Psoas muscle (tissue), 8 donors: ENCODE measurements at places on chromosomes 5 and 9.

DNA sequence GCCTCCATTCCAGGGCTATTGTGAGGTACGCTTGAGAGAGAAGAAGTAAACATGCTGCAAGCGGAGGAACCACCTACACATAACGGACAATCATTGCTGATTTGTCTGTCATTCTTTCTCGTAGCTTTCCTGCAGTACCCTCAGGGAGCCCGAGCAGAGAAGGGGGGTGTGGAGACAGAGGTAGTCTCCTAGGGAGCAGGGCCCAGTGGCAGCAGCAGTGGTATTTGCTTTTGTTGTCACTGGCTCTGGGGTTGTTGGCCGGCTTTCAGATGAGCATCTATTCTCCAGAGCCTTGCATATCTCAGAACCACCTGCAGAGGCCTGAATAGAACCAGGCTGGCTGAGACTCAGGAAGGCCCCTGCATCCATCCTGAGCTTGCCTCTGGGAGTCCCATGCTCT is 19.9 kb downstream of the ENHO start:
- no peak for DNase-seq

- peak; percentile 61 for DNase-seq
Observed at GRCh38 chr9:79572608-79573411, 1.0 kb downstream of the TLE4 start.

DNA sequence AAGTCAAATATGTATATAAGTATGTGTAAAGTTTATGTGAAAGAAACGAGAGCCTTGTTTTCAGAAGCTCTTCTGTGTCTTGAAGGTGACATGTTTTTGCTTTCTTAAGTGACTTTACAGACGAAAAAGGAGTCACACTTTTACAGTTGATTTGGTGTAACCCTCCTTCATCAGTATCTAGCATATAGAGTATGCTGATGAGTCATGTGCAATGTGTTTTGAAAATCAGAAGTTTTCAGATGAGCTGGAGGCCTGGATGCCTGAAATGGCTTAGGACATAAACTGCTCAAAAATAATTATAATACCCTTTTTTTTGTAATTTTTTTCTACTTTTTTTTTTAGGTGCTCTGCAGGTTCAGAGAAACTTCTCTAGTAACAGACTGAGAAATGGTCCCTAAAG is 209.5 kb downstream of the CD180 start:
- no peak for DNase-seq

GRCh38 chr9:110334871-110335270 is 2.8 kb downstream of the TXNDC8 start:
- DNase-seq: no peak

DNA sequence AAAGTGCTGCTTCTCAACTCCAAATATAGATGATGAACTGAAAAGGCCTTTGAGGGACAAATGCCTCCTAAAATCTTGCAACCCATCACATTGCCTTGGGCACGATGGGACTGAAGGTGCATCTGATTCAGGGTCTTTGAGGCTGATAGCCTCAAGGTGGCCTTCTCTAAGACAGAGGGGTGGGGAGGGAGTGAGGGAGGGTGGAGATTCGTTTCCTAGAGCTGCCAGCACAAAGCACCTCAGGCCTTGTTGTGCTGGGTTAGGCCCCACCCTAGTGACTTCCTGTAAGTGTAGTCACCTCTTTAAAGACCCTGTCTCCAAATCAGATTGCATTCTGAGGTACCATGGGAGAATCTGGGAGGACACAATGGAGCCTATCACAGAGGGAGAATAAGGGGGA is 57.1 kb downstream of the BARX1 start:
- DNase-seq: no peak

- DNase-seq: no peak
Observed at GRCh38 chr5:178221282-178221681, 11.3 kb downstream of the PHYKPL start.

- no peak for DNase-seq
Observed at GRCh38 chr5:115415143-115415491, 118.7 kb upstream of the CCDC112 start.

DNA sequence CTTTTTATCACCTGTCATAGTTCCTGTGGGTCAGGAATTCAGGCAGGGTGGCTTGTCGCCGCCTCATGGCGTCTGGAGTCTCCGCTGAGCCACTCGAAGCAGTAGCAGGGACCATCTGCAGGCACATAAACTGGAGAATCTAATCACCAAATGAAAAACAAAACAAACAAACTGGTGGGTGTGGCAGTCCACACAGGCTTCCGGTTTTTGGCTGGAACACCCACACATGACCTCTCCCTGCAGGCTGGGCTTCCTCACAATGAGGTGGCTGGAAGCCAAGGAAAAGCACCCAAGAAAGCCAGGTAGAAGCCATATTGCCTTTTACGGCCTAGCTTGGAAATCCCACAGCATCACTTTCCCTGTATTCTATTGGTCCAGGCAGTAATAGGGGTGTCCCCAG is 197.0 kb downstream of the SYK start:
- DNase-seq: no peak

GRCh38 chr5:121862801-121863200 is 11.1 kb downstream of the FTMT start:
- no peak for DNase-seq

DNA sequence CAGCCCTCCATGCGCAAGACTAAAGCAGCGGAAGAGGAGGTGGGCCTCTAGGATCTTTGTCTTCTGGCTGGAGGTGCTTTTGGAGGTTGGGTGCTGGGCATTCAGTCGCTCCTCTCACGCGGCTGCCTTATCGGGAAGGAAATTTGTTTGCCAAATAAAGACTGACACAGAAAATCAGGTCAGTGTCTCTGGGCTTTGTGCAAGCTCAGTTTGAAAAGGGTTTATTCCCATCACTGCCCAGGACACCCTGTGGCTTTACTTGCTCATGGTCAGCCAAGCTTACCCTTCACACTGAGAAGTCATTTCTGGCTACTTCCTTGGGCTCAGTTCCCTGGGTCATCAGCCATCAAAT is 10.5 kb downstream of the SLC2A8 start:
- no peak for DNase-seq

- no peak for DNase-seq
Observed at GRCh38 chr9:79695531-79696175, 123.9 kb downstream of the TLE4 start.

DNA sequence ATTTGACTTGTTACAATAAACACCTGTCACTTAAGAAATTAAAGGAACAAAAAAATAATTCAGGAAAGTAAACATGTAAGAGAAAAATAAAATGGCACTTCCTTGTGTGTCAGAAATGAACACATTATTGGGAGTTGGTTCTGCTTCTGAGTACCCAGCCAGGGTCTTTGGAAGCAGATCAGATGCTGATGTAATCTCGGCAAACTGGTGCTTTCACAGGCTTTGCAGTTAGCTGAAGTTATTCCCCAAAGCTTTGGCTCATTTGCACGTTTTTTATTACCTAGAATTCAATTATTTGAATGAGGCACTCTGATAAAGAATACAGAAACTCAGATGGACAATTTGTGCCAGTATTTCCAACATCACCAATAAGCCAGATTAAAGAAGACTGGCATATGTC is 10.9 kb downstream of the CDH18 start:
- DNase-seq: no peak

GRCh38 chr5:125719681-125720347 is 703.4 kb upstream of the GRAMD2B start:
- DNase-seq: no peak

DNA sequence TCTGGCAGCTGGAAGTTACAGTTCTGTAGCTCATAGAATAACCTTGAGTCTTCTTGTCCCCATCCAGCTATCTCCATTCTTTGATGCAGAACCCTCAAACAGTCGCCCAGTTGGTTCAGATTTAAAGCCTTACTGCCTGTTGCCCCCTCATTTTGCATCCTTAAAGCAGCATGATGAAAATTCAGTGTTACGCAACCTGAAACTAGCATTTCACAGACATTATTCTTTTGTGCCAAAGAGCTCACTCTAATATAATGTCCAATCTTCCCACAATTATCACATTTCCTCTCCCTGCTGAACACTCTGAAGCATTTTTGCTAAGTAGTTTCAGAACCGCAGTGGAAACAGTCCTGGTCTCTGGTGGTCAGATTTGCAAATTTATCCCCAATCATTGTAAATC is 318.0 kb downstream of the PSAT1 start:
- DNase-seq: no peak

GRCh38 chr5:56070851-56071465 is 76.2 kb upstream of the IL6ST start:
- no peak for DNase-seq

GRCh38 chr5:120678279-120678678 is 214.2 kb downstream of the PRR16 start:
- DNase-seq: no peak

DNA sequence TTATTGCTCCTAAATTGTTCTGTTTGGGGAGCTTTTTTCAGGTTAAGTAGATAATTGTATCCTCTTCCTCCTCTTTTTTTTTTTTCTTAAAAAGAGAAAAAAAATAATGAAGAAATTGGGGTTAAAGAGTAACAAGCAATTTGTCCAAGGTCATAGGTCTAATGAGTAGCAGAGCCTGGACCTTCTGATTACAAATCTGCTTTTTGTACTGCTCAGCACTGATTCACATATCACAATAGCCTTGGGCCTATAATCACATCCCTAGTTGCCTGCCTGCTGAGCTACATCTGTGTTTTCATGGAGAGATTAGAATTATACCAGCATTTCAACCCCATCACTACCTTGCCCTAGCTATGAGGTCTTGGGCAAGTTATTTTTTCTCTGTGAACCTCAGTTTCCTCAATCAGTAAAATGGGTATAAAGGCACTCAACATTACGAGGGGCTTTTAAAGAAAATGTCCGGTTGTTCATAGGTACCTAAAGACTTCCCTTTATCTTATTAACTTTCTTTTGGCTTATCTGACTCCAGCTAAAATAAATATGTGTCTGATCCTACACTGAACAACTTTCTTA is 152.3 kb downstream of the BAAT start:
- DNase-seq: no peak

DNA sequence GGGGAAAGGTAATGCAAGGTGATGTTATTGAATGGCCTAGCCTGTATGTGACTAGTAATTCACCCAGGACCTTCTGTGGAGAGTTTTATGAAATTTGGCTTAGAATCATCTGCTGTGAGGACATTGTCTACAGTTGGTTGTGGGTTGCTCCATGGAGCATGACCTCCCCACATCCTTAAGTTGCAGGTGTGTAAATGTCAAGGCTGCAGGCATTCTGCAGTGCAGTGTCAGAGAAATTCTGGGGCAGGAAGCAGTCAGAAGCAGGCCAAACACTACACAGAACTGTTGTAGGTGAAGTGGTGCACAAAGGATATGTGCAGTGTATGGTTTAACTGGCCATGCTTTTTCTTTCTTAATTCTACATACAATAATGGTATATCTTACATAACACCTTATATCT is 588.3 kb downstream of the EBF1 start:
- no peak for DNase-seq

DNA sequence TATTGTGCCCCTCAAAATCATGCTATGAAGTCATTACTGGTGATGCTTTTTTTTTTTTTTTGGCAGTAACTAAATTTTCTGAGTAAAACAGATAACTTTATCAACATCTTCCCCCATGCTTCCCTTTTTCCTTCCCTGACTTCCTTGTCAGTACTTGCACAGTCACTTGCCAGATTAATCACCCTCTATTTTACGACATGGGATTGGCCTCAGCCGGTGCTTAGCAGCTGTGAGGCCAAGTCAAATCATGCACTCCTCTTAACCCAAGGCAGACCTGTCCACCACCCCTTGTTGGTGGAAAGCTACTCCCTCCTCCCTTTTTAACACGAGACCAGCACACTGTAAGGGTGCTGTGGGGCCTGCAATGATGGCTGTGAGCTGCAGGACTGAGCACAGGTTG is 118.0 kb upstream of the OTULINL start:
- no peak for DNase-seq

- no peak for DNase-seq
Observed at GRCh38 chr5:135306557-135306956, 92.5 kb downstream of the MACROH2A1 start.

GRCh38 chr9:18485714-18486113 is 11.8 kb downstream of the ADAMTSL1 start:
- DNase-seq: no peak

DNA sequence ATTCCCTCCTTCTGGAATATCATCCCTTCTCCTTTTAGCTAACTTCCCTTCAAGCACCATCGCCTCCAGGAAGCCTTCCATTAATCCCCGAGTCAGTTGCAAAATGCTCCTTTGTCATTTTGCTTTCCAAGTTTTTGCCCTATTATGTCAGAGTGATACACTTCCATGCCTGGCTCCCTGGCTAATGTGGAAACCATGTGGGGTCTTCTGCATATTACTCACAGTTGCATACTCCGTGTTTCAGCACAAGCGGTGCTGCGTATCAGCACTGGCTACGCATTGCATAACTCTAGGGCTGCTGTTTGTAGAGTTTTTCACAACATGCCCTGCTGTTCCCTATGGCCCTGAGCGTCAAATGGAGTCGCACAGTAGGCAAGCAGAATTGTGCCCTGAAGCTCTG is 1.9 kb downstream of the TEX53 start:
- no peak for DNase-seq

DNA sequence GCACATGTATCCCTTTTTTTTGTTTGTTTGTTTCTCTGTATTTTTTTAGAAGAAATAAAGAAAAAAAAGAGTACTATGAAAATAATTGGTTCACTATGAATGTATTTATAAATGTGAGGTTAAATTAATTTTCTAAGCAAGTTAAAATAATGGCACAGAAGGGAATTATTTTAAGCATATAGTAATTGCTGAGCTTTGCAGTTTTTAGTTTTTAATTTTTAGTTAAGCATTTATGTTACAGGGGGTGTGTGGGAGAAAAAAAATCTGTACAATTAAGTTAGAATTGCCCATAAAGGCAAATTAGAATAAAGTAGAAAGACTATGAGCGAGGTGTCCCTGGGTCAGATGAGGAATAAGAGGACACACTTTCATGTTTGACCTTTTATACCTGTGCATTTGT is 152.6 kb downstream of the CDH18 start:
- DNase-seq: no peak

- no peak for DNase-seq
Observed at GRCh38 chr5:77333451-77334123, 123.1 kb downstream of the PDE8B start.

DNA sequence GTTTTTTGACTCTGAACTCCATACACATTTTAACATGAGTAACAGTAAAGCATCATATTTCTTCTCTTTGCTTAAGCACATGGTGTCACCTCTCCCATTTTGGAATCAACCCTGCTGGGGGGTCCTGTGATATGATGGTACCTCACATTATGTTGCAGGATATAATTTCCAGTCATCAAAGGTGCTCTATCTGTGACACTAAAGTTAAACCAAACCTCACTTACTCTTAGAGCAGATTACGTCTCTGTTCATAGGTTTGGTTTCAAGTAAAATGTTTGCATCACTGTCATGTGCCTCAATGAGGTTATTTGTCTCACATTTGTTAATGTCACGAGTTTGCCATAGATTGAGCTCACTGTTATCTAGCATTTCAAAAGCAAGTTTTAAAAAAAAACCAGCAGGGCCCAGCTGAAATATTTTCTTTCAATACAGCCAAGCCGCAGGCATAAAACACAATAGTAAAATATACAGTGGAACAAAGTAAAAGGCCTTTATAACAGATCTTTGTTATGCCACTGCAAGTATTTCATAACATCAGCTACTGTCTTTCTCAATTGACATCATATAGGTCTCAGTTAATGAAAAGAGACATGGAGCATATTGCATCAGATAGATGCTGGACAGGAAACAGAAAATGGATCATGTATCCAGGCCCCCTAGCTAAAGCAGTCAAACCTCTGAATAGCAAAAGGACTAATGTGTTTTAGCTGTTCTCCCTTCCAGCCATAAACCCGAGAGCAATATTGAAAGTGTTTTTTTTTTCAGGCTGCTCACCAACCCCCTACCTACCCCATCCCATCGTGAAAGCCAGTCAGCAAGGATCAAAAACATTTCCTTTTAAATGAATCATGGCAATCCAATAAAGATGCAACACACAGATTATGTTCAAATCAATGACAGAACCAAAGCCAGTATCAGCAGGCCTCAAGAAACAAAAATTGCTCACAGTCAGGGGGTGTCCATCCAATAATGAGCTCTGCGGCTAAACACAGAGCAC is 182.1 kb upstream of the ITGA1 start:
- no peak for DNase-seq
